ENCODE measurements at places on chromosomes 2 and 18.

DNA sequence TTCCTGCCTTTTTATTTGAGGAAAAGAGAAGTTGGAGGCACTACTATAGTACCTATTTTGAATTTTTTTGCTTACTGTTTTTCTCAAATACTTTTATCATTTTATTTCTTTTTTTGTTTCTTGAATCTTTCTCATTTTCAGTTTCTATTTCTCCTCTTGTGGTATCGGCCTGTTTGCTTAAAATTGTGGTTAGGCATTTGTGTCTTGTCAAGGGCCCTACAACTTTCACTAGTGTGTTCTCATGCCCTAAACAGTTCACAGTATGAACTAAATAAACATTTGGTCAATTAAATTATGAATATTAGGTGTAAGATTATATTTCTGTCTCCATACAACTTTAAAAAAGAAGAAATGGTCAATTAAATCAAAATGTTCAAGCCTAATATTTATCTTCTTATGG is 613.5 kb downstream of the MBD2 start:
- no peak for DNase-seq

DNA sequence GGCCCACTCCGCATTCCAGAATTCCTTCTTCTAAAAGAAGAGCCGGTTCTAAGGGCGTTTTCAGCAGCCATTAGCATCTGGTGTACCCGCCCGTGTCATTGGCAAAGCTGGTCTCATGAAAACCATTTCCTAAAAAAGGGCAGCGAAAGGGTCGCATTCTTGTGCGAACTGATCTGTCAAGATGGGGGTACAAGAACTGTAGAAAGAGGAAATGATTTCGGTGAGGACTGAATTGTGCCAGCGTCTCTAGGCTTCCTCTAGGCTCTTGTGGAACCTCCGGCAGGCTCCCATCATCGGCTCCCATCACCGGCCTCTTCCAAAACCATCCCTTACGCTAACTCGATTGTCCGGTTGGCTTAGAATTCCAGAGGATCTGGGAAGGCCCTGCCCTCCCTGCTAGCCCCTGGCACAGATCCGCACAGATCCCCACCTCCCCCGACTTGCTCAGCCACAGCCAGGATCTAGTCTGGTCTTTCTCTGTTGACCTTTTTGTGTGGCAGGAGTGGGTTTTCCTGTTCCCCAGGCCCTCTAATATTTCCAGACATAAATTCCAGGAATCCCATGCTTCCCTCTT is 1.3 kb downstream of the RAB31 start:
- DNase-seq: no peak

DNA sequence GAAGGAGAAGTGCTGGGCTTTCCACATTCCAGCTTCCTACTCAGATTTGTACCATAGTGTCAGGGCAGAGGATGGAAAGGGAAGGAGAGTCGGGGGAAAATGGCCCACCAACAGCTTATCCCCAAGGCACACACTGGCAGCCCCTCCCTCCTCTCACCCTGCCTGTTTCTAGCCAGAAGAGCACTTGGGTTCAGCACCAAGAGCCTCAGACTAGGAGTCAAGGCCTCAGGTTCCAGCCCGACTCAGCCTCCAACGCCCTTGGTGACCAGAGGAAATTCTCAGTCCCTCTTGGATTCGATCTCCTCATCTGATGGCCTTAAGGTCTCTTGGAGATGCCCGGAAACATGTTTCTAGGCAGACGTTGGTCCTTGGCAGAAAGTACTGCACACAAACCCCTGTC is 53.9 kb downstream of the TNS1 start:
- DNase-seq: no peak

- no peak for DNase-seq
Observed at GRCh38 chr18:45719106-45719505, 4.9 kb upstream of the SLC14A1 start.

- no peak for DNase-seq
Observed at GRCh38 chr2:230335864-230336506, 9.0 kb downstream of the SP140L start.

Data from GOT3 (cell line).